ENCODE measurements at places on chromosomes 3 and 15.
A peak's percentile ranks its signal among the peaks of the same experiment; 100 is the strongest.

- no peak for DNase-seq
Observed at GRCh38 chr3:19183584-19183983, 35.3 kb downstream of the KCNH8 start.

DNA sequence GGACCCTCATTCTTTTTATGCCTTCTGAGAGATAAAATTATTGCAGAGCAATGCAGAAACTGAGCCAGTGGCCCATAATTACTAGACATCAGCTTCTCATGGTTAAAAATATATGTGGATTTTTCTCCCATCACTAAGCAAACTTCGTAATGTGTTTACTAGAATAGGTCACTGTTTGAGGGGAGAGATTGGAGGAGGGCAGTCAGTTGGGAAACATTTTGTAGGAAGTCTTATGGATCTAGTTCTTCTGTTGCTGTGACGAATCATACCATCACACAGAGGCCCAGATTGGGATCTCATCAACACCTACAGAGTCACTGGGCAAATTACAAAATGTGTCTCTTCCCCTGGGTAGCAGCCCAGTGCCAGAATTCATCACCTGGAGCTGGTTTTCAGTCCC is 81.4 kb downstream of the PDE8A start:
- DNase-seq: no peak

DNA sequence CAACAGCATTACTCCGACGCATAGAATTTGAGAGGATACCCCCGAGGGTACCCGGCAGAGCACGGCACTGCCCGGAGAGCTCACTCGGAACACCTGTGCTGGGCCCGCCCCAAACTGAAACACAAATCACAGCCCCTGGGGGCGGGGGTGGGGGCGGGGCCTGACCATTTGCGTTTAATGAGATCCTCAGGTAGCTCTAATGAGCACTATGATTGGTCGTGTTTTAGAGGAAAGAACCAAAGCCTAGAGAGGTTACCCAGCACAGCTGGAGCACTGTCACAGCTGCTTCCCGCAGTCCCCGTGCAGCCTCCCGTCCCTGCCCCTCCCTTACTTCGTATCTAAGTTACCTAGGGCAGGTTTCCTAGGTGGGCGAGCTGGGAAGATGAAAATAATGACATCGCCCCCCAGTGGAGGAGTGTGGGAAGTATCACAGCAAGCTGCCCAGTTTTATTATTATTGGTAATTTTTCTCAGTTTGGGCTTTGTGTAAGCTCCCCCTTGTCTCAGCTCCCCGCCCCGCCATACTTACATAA is 187.1 kb downstream of the PDE8A start:
- DNase-seq: peak; percentile 4

GRCh38 chr15:80115021-80115420 is 37.8 kb upstream of the FAH start:
- DNase-seq: no peak

- DNase-seq: no peak
Observed at GRCh38 chr15:50018491-50018890, 100.5 kb downstream of the ATP8B4 start.

DNA sequence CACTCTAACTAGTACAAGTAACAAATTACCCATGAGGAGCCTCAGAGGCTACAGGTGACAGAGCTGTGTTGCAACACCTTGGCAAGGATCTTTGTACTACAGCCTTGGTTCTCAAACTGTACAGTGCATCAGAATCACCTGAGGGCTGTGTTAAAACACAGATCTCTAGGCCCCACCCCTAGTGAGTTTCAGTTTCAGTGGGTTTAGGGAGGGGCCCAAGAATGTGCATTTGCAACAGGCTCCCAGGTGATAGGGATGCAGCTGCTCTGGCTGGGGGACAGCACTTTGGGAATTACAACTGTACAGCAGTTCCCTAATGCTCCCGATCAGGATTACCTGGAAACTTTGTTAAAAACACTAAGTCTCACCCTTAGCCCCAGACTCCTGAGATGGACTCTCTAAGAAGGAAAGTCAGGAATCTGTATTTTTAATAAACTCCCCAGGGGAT is 66.1 kb upstream of the NR2F2 start:
- DNase-seq: no peak

GRCh38 chr3:160754371-160754854 is 1.6 kb upstream of the PPM1L start:
- peak; percentile 1 for DNase-seq

- DNase-seq: no peak
Observed at GRCh38 chr3:147540921-147541320, 131.8 kb downstream of the ZIC1 start.

DNA sequence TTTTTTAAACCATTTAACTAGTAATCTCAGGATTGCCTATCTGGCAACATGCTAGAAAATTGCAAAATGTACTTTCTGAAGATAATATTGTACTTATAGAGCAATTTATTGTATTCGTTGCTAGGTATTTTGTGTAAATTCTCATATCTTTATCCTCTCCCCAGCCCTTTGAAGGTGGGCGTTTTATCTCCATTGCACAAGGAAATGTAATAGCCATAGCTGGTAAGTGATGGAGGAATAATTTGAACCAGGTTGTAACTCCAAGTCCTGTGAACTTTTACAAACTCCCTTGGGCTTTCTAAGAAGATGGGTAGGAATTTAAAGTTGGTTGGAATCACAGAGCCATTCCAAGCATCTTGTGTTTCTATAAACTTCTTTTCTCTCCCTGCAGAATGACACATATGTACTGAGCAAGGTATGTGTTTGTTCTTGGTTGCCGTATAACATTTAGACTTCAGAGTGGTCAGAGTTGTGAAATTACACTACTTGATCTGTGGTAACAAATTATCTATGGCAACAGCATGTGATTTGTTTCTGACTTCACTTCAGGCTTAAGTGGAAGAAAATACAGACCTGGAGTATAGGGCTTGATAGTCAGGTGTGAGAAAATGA is 170.9 kb downstream of the AKAP13 start:
- no peak for DNase-seq

DNA sequence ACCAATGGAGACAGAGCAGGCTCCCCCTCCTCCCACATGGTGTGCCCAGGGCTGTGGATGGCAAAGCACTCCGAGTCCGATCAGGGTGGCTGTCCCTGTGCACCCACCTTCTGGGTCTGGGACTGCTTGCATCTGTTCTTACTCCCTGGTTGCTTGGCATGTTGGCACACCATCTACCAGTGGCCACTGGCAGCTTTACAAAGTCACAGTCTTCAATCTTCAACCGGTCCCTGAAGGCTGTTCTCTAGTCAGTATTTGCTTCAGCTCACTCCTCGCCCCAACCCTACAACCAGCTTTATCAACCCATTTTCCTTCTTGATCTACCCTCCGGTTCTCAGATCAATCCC is 14.8 kb downstream of the HOMER2 start:
- DNase-seq: no peak

DNA sequence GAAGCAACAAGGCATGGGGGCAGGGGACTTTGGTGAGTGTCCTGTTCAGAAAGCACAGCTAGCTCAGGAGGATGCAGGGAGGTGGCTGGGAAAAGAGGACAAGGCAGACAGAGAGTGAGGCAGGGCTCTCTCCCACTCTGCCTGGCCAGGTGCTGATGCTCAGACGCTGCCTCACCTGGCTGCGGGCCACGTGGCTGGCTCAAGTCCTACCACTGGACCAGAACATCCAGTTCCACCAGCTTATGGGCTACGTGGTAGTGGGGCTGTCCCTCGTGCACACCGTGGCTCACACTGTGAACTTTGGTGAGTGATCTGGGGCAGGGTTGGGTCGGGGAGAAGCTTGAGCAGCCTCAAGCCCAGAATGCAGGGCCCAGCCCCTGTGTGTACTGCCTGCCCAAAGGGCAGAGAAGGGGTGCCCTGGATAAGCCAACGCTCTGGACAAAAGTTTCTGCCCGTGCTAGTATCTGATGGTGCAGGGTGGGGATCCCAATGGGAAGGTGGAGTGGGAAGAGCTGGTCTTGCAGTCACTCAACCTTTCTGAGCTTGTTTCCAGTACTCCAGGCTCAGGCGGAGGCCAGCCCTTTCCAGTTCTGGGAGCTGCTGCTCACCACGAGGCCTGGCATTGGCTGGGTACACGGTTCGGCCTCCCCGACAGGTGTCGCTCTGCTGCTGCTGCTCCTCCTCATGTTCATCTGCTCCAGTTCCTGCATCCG is 20.9 kb downstream of the NOX5 start:
- no peak for DNase-seq

- no peak for DNase-seq
Observed at GRCh38 chr3:123780656-123781055, 103.5 kb downstream of the MYLK start.

GRCh38 chr3:149442851-149443544 is 31.5 kb upstream of the TM4SF4 start:
- no peak for DNase-seq

DNA sequence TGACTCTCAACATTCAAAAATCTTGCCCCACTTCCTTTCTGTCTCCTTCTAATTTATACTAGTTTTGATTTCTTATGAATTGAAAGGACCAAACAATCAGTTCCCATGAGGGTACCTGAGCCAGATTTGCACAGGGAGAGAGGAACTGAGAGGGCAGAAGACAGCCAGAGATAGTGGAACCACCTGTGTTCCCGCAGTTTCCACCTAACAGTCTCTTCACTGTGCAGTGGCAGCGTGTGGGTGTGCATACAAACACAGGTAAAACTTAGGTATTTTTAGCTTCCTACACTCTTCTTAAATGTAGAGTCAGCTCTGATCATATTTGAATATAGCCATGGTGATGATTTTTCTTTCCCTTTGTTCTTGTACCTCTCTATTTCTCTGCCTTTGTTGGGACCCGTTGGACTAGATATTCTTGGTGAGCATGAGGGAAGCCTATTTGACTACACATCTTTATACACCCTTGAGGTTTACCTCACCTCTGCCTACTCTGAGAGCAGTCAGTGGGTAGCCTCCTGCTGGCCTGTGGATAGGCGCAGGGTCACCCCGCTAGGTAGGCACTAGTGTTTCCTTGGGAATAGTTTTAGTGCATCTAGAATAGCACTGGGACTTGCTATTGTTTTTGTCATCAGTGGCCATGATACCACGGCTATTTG is 58.8 kb downstream of the MAP3K13 start:
- no peak for DNase-seq

- no peak for DNase-seq
Observed at GRCh38 chr3:12371525-12372140, 82.8 kb downstream of the PPARG start.

- no peak for DNase-seq
Observed at GRCh38 chr3:44932271-44932670, 43.7 kb downstream of the ZDHHC3 start.

DNA sequence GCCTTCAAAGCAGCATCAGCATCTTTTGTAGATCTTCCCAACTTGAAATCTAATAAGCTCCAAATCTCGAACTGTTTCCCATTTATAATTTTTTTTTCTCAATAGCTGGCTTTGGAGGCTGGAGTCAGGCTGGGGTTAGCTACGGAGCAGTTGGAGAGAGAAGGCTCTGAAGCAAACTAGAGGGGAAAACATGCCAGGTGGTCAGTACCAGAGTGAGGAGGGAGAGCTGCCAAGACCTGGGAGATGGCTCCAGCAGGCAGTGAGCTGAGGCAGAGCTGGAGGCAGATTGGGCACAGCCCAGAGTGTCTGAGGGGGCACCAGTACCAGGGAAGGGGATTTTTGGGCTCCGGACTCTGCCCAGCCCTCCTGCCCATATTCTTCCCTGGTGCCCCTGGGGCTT is 311.2 kb downstream of the RPLP1 start:
- DNase-seq: no peak

- DNase-seq: no peak
Observed at GRCh38 chr15:64045774-64046420, 388 bp downstream of the DAPK2 start.

- no peak for DNase-seq
Observed at GRCh38 chr3:142168514-142168913, 19.2 kb upstream of the TFDP2 start.

- DNase-seq: no peak
Observed at GRCh38 chr15:36605604-36606263, 26.3 kb downstream of the CDIN1 start.

DNA sequence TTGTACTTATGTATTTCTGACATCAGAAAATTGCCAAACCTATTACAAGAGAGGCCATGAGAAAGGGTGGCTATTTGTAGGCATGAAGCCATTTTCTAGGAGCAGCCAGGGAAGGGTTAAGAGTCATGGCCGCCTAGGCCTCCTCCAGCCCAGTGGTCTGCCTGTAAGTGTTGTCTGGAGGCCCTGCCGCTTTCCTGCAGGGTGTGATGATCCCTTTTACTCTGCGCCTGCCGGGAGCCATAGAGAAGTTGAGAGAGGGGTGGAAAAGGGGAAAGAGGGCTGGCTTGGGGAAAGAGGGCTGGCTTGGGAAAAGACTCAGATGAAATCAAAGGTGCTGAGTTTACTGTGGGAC is 29.1 kb upstream of the KCTD6 start:
- no peak for DNase-seq

DNA sequence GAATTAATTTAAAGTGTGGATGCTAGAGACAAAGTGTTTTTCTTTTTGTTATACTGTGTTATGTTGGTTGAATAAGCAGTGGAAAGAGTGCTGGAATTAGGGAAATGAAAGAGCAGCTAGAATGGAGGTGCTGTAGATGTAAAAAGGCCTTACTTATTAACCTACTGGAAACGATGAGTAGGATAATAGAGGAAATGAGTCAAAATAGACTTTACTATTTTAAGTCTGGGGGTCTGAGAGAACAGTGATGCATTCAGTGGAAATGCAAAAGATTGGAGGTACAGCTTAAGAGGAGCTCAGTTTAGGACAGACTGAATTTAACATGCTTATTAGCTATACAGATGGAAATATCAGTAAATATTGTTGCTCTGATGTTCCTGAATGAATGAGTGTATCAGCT is 674.0 kb downstream of the OTOL1 start:
- DNase-seq: no peak

GRCh38 chr15:92763459-92763858 is 107.9 kb upstream of the FAM174B start:
- no peak for DNase-seq

- DNase-seq: no peak
Observed at GRCh38 chr3:44501971-44502370, 24.5 kb upstream of the ZNF445 start.

- no peak for DNase-seq
Observed at GRCh38 chr3:134772011-134772410, 23.0 kb upstream of the EPHB1 start.

DNA sequence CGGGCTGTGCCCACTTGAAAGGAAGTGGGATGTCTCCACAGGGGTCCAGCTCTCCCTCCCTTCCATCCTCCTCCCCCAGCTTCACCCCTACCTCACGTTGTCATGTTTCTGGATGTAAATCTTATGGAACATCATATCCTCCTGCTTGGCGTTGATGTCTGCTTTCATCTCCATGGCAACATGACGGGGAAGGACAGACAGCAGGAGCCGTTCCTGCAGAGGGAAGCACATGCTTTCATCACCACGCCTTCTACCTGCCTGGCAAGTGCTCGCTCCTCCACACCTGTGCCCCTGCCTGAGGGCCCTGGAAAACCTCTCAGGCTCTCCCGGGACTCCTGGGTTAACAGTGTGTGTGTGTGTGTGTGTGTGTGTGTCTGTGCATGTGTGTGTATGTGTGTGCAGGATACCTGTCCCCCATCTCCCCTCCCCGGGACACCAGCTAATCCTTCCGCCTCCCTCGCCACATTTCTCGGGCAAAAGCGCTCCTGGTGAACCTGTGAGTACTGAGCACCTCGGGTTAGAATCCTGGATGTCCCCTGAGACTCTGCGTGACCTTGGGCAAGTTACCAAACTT is 101.1 kb downstream of the ADCY5 start:
- DNase-seq: no peak
